ENCODE measurements at places on chromosomes 2 and 18.

DNA sequence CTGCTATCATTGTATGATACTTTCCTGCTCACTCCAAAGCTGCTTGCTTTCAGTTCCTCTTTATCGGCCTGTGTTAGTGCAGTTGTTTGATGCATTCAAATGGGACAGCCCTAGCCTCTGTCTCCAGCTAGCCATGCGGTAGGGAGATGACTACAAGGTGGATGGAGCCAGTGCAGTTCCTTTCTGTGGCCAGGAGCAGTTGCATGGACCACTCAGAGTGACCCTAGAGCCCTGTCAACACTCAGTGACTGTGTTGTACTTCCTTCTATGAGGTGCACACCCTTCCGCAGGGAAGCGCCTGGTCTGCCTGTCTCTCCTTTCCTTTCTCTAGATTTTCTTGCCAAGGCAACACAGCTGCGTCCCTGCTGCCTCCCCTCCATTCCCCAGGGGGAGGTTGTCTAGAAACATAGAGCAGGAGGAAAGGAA, 33.8 kb downstream of the KCNS3 start:
- H3K36me3 ChIP-seq = no peaks in the 10 kb centered on the region
- no peak overlapping the region for H3K4me3 ChIP-seq
- no peak for DNase-seq
- peaks cover 6% of the 10 kb centered on the region for H3K27me3 ChIP-seq
- H3K27ac ChIP-seq = no peak overlapping the region

GRCh38 chr18:33404244-33404873, 36.2 kb downstream of the CCDC178 start:
- H3K36me3 ChIP-seq = no peaks in the 10 kb centered on the region
- no peaks in the 10 kb centered on the region for H3K27me3 ChIP-seq
- no peak for DNase-seq
- no peak overlapping the region for H3K4me3 ChIP-seq
- no peak overlapping the region for H3K27ac ChIP-seq

GRCh38 chr18:36504928-36505327, 207.4 kb downstream of the FHOD3 start:
- no peak overlapping the region for H3K27ac ChIP-seq
- DNase-seq = no peak
- H3K4me3 ChIP-seq = no peak overlapping the region
- no peaks in the 10 kb centered on the region for H3K4me1 ChIP-seq
- no peaks in the 10 kb centered on the region for H3K36me3 ChIP-seq

GRCh38 chr2:240121675-240122074, 14.4 kb downstream of the COPS9 start:
- DNase-seq = no peak
- no peaks in the 10 kb centered on the region for H3K36me3 ChIP-seq
- no peaks in the 10 kb centered on the region for H3K4me1 ChIP-seq
- H3K4me3 ChIP-seq = no peak overlapping the region
- H3K27ac ChIP-seq = no peak overlapping the region

DNA sequence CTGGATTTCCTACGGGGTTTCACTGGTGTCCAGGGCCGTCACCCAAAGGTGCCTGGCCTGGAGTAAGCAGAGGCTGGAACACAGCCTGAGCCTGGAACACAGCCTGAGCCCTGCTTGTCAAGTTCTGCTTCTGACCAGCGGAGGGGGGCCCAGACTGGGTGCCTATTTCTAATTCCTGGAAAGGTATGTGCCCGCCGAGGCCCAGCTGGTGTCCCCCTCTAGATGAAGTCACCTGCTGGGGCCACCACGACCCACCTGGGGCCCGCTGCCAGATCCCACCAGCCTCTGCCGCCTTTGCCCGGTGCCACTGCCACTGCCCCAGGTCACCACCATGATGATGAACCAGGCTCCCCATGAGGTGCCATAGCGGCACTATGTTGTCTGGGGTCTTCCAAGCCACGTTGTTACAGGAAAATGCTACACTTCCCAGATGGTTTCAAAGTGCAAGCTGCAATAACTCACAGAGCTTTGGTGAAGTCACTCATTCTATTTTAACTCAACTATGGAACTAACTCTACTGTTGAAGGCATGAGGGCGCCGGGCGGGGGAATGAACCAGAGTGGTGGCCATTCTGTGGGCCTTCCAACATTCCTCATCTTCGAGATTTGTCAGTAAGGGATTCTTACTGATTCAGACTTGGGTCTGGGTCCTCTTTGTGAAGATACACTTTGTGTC, 40.9 kb upstream of the LAPTM4A start:
- H3K36me3 ChIP-seq = no peaks in the 10 kb centered on the region
- no peak for DNase-seq
- H3K27ac ChIP-seq = no peak overlapping the region
- no peaks in the 10 kb centered on the region for H3K27me3 ChIP-seq

- no peak for DNase-seq
- H3K4me1 ChIP-seq = no peaks in the 10 kb centered on the region
- no peak overlapping the region for H3K4me3 ChIP-seq
- H3K27me3 ChIP-seq = no peaks in the 10 kb centered on the region
- H3K27ac ChIP-seq = no peak overlapping the region
- no peaks in the 10 kb centered on the region for H3K36me3 ChIP-seq
Measured at GRCh38 chr2:63438181-63438580, 150.1 kb downstream of the WDPCP start.

DNA sequence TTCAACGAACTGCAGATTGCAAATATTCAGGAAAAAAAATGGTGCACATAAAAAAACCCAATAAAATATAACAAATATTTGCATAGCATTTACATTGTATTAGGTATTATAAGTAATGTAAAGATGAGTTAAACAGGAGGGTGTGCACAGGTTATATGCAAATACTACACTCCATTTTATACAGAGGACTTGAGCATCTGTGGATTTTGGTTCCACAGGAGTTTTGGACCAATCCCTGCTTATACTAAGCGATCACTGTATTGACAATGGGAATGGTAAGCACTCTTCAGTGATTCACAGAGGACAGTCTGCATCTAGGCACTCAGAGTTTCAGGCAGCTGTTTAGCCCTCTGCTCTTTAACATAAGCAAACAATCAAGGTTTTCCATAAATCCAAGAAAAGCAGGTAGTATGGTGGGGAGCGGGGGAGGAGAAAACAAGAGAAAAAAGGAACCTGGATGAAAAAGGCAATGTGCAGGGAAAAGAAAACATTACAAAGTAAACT, 206.0 kb upstream of the PARD3B start:
- peaks cover 2% of the 10 kb centered on the region for H3K27me3 ChIP-seq
- H3K36me3 ChIP-seq = no peaks in the 10 kb centered on the region
- no peak for DNase-seq
- H3K4me3 ChIP-seq = no peak overlapping the region
- no peaks in the 10 kb centered on the region for H3K4me1 ChIP-seq

DNA sequence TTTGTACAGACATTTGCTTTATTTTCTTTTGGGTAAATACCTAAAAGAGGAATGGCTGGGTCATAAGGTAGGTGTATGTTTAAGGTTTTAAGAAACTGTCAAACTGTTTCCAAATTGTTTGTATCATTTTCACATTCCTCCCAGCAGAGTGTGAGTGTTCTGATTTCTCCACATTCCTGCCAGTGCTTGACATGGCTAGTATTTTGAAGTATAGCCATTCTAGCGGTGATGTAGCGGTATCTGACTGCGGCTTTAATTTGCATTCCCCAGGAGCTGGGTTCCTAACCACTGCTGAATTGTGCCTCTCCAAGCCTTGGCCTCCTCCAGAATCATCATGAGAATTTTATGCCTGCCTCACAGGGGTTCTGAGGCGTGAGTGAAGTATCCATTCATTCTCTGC, 61.8 kb upstream of the ARL4C start:
- no peak overlapping the region for H3K4me3 ChIP-seq
- H3K27me3 ChIP-seq = peaks cover 18% of the 10 kb centered on the region
- no peak for DNase-seq
- H3K36me3 ChIP-seq = no peaks in the 10 kb centered on the region
- H3K4me1 ChIP-seq = peaks cover 6% of the 10 kb centered on the region

DNA sequence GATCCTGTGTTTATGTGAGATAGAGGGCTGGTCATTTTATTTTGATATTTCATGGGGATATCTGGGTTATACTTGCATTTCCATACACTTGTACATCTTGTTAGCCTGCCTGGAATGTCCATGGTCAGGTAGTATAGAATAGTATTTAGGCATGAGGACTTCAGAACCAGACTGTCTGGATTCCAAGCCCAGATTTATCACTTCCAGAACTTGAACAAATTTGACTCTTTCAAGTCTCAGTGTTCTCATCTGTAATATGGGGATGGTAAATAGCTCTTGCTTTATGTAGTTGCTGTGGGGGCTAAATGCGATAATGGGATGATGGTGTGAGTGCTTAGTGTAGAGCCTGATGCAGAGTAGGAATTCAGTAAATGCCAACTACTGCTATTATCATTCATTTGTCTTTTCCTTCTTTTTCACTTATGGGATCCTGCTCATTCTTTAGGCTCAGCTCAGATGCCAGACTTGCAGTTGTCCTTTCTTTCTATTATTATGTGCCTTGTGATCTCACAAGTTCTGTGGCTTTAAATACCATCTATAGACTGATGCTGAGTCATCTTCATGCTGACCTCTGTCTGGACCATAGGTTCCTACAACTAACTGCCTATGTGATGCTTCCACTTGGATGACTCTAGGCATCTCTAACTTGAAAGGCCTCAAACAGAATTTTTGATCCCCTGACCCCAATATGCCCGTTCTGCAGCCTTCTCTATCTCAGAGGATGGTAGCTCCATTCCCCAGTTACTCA, 67.4 kb downstream of the POLE4 start:
- no peaks in the 10 kb centered on the region for H3K4me1 ChIP-seq
- H3K4me3 ChIP-seq = no peak overlapping the region

- no peaks in the 10 kb centered on the region for H3K36me3 ChIP-seq
- no peak overlapping the region for H3K4me3 ChIP-seq
- peaks cover 5% of the 10 kb centered on the region for H3K4me1 ChIP-seq
- H3K27me3 ChIP-seq = no peaks in the 10 kb centered on the region
- H3K27ac ChIP-seq = no peak overlapping the region
- DNase-seq = no peak
Measured at GRCh38 chr2:188819792-188820191, 154.4 kb upstream of the COL3A1 start.

- no peaks in the 10 kb centered on the region for H3K36me3 ChIP-seq
- no peaks in the 10 kb centered on the region for H3K4me1 ChIP-seq
- no peak overlapping the region for H3K27ac ChIP-seq
- no peaks in the 10 kb centered on the region for H3K27me3 ChIP-seq
- H3K4me3 ChIP-seq = no peak overlapping the region
- DNase-seq = no peak
Measured at GRCh38 chr18:37426586-37426985, 139.0 kb downstream of the CELF4 start.

- no peaks in the 10 kb centered on the region for H3K4me1 ChIP-seq
- H3K4me3 ChIP-seq = no peak overlapping the region
- no peak for DNase-seq
- H3K36me3 ChIP-seq = no peaks in the 10 kb centered on the region
- H3K27me3 ChIP-seq = no peaks in the 10 kb centered on the region
- no peak overlapping the region for H3K27ac ChIP-seq
Measured at GRCh38 chr2:155266109-155266508, 567.6 kb downstream of the KCNJ3 start.

DNA sequence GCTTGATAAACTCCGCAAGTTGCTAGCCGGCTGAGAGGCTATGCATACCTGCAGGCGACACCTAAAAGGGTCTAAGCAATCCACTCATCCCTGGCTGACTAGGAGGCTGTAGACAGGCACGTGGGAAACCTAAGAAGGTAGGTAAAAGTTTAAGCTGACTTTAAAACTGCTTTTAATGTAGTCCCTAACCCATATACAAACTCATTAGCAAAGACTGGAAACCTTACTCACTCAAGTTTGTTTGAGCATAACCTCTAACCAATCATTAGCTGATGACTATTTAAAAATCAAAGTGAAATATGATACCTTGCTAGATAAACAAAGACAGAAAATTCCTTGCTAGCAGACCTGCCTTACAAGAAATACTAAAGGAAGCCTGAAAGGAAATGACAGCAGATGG, 106.4 kb downstream of the EXOC6B start:
- H3K27ac ChIP-seq = no peak overlapping the region
- no peaks in the 10 kb centered on the region for H3K27me3 ChIP-seq
- DNase-seq = no peak
- no peak overlapping the region for H3K4me3 ChIP-seq
- no peaks in the 10 kb centered on the region for H3K4me1 ChIP-seq
- no peaks in the 10 kb centered on the region for H3K36me3 ChIP-seq

DNA sequence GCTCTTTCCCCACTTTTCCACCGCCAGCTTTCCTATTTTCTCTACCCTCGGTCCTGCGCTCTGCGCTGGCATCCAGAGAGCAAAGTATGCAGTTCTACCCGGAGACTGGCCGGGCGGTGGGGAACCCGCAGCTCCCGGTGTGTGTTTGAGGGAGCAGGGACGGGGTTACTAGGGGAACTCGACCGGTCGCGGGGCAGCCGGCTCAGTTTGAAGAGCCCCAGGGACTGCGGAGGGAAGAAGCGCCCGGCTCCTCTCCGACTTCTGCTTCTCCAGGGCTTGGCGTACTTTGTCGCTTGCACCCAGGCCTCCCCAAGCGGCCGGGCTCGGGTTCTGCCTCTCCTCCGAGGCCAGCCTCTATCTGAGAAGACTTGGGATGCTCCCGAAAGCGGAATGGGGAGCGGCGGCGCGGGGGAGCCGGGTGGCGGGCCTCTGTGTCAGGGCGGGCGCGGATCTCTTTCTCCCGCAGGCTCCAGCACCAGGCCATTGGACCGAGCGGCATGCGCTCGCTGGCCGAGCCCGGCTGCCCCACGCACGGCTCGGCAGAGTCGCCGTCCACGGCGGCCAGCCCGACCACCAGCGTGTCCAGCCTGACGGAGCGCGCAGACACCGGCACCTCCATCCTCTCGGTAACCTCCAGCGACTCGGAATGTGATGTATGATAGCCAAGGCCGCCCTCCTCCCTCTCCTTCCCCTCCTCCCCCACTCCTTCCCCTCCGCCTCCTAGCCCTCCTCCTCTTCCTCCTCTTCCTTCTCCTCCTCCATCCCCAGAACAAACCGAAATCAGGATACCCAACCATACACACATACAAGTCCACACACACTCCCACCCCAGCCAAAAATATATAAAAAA, 2.8 kb downstream of the SIX3 start:
- no peak overlapping the region for H3K27ac ChIP-seq
- no peaks in the 10 kb centered on the region for H3K36me3 ChIP-seq
- peaks cover 29% of the 10 kb centered on the region for H3K4me1 ChIP-seq
- peaks cover 27% of the 10 kb centered on the region for H3K27me3 ChIP-seq
- DNase-seq = no peak
- no peak overlapping the region for H3K4me3 ChIP-seq

DNA sequence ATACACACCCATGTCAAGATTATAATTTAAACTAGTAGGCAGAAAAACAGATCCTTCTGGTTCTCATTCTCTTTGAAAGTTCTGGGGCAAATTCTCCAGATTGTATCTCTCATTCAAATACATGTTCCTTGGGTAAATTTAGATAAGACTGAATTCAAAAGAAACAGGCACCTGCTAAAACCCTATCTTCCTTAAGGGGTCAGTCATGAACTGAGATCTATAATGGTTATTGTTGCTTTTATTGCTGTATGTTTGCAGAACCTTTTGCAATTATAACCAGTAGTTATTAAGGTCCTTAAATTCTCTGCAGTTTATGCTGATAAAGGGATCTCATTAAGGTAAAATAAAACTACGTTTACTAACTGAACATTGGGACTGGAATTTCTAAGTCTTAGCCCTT, 83.5 kb downstream of the MYO5B start:
- no peak overlapping the region for H3K4me3 ChIP-seq
- H3K27me3 ChIP-seq = peaks cover 17% of the 10 kb centered on the region
- no peaks in the 10 kb centered on the region for H3K4me1 ChIP-seq
- DNase-seq = no peak
- no peak overlapping the region for H3K27ac ChIP-seq

All from T-cell (primary cell).